ENCODE measurements at places on chromosomes 1 and 21.

- DNase-seq: no peak
These were observed 49.1 kb downstream of the TRABD2B start for GRCh38 chr1:47948126-47948525.

DNA sequence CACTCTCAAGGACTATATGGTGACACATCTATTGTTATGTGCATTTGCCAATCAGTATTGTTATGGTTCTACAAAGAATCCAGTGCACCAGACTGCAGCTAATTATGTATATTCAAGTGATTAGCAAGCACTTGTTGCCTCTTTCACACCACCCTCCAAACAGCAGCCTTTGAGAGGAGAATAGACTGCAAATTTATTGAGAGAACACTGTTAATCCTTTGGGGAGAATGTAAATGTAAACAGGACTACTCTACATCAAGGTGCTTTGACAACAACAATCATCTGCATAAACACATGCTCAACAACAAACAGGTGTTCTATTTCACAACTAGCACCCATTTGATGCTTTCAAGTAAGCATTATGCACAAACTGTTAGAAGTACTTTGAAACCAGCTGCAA, 117.4 kb downstream of the AKT3 start:
- no peak for DNase-seq

DNA sequence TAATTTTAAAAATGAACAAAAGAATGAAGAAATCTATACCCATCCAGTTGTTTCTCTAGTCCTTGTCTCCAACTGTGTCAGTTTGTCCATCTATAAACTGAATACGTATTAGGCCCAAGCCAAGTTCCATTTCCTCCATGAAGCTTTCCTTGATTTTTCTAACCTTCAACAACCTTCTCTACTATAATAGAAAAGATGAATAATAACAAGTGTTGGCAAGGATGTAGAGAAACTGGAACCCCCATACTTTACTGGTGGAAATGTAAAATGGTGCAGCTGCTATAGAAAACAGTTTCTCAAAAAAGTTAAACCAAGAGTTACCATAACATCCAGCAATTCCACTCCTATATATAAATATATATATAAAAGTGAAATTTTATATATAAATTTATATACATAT, 10.6 kb downstream of the KIAA0319L start:
- DNase-seq: no peak

DNA sequence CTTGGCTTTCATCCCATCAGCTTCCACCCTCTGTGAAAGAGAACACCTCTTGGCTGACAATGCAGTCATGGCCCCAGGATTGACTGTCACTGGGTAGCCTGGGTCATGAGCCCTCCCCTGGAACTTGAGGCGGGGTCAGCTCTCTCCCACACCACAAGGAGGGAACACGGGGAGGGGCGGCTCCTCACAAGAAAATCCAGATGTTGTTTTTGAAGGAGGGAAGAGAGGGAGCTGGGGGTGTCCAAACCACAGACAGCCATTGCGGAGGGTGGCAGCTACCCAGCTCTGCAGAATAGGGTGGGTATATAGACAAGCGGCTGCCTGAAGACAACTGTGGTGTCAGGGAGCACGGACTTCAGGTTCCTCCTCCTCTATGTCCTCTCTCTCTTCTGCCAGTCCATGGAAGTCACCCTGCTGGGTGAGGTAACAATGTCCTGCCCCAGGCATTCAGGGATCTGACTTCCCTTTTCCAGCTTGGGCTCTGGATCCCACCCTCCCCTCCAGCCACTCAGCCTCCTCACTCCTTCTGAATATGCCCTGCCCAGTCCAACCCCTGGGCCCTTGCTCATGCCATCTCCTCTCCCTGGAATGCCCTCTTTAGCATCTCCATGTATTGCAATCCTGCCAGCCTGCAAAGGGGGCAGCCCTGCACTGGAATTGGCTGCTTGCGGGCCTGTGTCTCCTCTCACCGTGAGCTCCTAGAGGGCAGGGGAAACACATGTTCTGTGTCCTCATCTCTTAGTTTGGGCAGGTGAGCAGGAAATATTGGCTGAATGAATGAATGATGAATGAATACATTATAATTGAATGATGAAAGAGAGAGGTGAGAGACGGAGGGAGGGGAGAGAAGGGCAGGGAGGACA, 60.9 kb upstream of the RUNX3 start:
- no peak for DNase-seq

DNA sequence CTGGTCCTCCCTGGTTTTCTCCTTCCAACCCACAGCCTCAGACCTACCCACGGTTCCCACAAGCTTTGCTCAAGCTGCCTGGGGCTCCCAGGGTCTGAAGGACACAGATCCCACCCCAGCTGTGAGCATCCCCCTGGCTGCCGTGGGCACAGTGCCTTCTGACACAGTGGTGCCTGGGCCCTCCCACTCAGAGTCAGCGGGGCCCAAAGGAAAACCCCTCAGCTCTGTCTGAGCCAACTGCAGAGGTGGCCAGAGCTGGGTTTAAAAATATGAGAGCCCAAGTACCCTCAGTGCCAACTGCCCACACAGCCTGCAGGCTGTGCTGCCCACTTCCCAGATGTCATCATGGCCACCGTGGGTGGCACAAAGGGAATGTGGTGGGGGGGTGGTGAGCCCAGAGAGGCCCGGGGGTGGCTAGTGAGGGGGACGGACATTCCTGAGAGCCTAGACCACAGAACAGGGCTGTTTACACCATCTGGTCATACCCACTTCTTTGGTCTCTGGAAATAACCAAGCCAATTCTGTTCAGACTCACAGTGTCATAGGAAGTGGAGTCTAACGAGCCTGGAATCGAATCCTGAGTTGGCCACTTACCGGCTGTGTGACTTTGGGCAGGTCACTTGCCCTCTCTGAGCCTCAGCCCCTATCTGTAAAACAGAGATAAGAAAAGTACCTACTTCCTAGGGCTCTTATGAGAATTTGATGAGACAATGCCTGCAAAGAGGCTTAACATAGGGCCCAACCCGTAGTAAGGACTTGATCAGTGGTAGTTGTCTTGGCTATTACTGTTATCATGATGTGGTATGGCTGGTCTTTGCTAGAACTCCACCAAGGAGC, 85.5 kb downstream of the CAMK2N1 start:
- DNase-seq: no peak

GRCh38 chr1:214650664-214651063, 47.7 kb downstream of the CENPF start:
- DNase-seq: no peak

DNA sequence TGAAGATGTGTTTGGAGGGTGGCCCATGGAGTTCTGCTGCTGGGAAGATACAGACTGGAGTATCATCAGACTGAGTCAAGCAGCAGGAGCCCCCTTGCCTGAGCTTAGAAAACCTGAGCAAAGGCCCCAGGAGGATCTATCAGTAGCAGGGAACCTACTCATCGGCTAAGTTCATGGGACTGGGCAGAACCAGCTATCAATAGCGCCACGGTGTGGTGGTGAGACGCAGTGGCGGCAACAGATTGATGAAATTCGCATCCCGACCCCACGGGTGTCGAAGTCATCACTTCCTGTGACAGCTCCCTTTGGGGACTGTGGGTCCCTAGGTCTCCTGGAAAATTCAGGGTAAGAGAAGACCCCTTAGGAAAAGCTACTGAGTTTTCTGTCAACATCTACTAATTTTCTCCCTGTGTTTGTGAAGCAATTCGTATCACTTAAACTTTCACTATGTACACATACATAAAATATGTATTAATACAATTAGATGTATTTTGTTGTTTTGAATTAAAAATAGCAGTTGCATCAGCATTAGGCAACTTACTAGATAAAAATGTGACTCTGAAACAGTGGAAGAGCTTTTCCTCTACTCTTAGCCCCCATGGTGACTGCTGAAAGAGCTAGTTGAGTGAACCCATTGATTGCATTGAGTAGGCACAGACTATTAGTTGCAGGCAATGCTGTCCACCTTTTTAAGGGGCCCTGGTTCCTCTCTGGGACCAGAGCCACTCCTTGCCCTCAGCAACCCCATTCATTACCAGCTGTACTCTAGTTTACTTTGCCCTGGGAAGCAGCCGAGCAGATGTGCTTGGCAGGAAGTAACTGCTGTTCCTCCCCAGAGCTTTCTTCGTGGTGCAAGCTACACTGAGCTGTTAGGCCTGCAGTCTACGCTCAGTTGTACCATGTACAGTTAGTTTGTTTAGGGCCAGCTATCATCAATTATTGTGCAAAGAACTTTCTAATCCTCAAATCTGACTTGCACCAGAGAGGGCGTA, 7.3 kb upstream of the CACNA1S start:
- DNase-seq: no peak

DNA sequence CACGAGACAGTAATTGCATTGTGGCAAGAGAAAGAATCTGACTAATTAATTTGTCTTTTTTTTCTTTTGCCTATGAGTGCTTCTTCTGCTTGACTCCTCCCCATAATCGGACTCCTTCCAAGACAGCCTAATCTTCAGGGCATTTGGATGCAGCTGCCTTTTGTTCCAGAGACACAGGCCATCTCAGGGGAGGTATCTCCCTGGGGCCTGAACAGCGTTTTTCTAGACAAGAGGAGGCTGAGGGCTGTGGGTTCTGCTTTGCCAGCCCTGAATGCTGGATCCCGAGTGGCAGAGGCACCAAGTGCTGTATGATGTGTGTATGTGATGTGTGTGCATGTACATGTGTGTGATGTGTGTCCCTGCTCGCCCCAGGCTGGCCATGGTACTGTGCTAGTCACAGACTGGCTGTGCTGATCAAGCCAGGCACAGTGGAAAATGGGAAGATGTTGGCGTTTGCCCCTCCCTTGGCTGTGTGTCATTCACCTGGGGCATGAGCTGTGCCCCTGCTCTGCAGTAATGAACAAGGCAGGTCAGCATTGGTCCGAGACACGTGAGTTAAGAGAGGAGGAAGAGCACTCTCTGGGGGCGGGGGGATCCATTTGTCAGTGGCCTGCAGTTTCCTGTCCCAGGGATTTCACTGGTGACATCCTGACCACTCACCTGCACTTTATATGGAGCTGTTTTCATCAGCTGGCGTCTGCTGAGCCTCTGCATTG, 77.2 kb downstream of the ADARB1 start:
- DNase-seq: peak; percentile 57

DNA sequence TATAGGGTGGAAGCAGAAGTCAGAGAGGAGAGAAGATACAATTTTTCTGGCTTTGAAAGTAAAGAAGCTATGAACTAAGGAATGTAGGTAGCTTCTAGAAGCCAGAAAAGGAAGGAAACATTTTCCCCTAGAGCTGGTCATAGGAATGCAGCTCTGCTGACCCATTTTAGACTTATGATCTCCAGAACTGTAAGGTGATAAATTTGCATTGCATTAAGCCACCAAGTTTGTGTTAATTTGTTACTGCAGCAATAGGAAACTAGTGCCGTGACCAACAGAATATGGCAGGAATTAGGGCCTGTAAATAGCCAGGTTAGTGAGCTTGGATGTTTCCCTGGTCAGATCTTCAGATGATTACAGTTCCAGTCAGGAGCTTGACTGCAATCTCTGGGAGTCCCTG, 244.3 kb upstream of the C1orf105 start:
- no peak for DNase-seq

- no peak for DNase-seq
These were observed 4.0 kb downstream of the ZBTB7B start for GRCh38 chr1:155006601-155007101.

- DNase-seq: no peak
These were observed 33.9 kb downstream of the FAAP20 start for GRCh38 chr1:2160451-2161300.

- DNase-seq: no peak
These were observed 79.7 kb upstream of the RUNX3 start for GRCh38 chr1:25009671-25010262.

DNA sequence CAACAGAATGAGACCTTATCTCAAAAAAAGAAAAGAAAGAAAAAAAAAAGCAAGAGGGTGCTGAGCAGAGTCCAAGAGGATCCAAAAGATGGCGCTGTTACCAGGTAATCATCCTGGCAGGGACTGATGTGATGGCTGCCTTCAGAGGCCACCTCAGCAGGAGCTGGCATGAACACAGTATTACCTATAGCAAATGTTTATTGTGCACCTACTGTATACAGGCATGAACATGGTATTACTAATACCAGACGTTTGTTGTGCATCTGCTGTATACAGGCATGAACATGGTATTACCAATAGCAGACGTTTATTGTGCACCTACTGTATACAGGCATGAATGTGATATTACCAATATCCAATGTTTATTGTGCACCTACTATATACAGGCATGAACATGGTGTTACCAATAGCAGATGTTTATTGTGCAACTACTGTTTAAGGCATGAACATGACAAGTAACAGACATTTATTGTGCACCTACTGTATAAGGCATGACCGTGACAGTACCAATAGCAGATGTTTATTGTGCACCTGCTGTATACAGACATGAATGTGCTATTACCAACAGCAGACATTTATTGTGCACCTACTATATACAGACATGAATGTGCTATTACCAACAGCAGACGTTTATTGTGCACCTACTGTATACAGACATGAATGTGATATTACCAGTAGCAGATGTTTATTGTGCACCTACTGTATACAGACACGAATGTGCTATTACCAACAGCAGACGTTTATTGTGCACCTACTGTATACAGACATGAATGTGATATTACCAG, 115.1 kb upstream of the TMEM51 start:
- DNase-seq: no peak

- no peak for DNase-seq
These were observed 7.8 kb downstream of the MMACHC start for GRCh38 chr1:45507893-45508292.

DNA sequence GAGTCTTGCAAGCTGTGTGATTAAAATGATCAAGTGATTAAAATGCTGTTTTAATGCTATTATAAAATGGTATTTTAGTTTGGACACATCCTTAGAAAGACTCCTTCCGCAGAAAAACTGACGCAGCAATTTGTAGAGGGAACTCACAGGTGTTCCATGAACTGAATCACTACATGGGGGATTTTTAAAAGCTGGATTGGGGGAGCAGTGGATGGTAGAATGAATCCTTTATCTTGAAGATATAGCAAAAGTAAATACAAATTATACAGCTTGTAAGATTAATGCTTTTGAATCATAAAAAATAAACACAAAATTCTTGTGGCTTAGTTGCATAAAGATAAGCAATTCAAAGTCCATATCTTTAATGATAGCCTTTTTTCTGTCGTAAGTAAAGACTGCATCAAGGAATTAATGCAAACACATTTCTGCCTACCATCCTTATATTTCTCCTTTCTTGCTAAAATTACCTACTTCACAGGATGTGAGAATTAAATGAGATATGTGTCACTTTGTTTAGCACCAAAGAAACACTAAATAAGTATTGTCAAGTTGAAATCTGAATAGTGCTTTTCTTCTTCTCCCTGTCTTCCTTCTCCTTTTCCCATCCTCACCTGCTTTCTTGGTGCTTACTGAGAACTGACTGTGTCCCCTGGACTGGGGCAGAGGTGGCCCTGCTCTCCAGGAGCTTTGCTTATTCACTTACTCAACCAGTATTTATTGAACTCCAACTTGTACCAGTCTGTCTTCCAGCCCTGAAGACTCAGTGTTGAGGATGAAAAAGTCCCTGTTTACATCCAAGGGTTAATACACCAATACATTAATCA, 61.5 kb upstream of the F3 start:
- no peak for DNase-seq

DNA sequence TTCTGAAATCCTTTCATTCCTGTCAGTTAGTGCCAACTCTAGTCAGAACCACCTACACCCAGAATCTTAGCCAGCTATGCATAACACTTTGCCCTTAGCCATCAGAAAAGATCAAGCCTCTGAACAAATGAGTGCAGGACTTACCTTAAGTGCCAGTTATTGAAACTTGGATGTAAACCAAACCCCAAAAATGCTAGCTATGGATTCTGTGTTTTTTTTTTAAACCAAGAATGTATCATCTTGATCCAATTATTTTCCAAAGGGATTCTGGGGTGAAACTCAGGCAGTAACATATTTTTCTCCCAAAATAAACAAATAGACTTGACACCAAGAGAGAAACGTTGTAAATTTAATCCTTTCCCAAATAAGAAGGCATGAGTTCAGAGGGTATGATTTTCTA, 538.6 kb upstream of the ADAMTS5 start:
- no peak for DNase-seq
